ENCODE measurements at places on chromosomes 1 and 21.

DNA sequence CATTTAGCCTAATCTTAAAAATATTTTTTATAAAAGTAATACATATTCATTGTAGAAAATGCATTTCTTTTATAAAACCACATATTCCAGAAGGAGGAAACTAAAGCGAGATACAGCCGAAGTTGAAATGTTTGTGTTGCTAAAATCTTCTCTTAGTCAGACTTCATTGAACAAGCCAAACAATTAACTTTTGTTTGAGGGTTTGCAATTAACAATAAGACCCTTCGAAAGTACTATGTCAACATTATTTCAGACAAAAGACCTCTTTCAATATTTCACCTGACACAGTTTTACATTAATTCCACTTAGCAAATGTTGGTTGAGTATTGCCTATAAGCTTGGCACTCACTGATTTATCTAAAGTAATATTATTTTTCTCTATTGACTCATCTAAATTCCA is 354.0 kb upstream of the ADAMTS5 start:
- no peak for DNase-seq

- DNase-seq, result no peak
Measured at GRCh38 chr1:176111835-176112234, 95.3 kb downstream of the COP1 start.

GRCh38 chr1:85228972-85229371 is 28.2 kb upstream of the SYDE2 start:
- no peak for DNase-seq

DNA sequence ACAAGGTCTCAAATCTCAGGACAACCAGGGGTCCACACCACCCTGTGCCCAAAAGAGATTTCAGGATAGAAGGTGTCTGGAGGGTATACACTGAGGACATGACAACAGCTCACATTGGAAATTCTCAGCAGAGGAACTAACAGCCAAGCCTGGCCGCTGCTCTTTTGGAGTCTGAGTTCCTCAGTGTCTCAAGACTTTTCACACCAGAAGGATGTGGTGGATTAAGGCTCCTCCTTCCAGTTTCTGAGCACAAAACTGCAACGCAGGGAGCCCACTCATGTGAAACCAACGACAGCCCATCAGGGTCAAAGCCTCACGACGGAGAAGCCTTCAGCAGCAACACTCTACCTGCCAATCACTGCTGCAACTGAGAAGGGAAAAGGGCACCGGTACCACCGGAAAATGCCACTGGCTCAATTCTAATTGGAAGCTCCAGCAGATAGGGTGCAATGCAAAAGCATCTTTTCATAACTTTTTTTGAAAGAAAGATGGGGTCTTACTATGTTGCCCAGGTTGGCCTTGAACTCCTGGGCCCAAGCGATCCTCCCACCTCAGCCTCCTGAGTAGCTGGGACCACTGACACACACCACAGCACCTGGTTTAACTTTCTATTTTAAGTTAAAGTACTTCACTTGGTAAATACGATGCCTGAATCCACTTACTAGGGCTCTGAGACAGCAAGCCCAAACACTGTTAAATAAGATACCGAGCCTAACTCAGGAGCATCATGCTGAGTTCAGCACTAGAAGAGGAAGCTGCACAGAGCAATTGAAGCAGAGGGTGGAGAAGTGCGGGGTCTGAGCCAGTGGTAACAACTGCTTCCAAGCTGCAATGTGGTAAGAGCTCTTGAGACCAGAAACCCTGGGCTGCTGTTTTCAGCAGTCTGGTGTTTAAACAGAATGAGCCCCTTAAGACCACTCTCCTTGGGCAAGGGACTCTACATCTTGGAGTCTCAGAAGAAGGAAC is 7.8 kb downstream of the CAPZB start:
- no peak for DNase-seq

DNA sequence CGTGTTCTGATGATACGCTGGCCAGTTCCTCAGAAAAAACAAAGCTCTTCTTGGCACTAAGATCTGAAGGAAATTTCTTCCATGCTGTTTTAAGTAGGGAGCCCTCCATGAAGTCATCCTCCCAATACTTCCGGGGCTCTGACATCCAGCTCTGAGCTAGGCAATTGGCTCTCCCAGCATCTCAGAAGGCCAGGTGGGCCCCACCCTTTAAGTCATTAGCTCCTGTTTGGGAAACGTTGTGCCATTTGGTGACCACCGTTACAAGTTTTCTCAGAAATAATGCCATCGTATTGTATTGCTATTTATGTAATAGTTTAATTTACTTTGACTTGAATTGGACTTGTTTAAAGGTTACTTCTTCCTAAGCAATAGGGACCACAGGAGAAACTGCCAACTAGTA is 130.3 kb upstream of the EDN2 start:
- no peak for DNase-seq

Data from astrocyte of the cerebellum (primary cell).